Cardiac septum (tissue), 1 donor: ENCODE measurements at places on chromosomes 2 and 18.

- DNase-seq = peak; percentile 85
Measured at GRCh38 chr18:49021433-49022129, 70.8 kb upstream of the SMAD7 start.

- no peak for DNase-seq
Measured at GRCh38 chr2:74824679-74825078, 9.2 kb upstream of the HK2 start.

DNA sequence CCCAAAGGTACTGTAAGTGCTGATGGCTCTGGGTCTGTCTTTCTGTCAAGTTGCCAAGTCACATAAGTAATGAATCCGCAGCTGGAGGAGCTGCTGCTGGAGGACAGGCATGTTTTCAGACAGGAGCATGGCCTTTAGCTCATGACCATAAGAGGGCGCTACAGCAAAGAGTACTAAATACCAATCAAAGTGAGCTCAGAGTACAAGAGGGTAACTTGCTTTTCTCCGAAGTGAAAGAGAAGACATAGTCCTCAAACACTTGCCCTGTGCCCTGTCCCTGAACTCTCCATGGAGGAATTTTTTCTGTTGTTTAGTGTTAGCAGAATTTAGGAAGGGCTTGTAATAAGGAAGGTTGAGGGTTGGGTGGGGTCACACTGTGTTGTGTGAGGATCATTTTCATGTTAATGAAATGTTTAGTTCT is 58.0 kb upstream of the EML6 start:
- no peak for DNase-seq

- no peak for DNase-seq
Measured at GRCh38 chr2:58033530-58033929, 13.1 kb upstream of the VRK2 start.

GRCh38 chr18:13563390-13563805 is 163.0 kb downstream of the FAM210A start:
- no peak for DNase-seq

- DNase-seq = no peak
Measured at GRCh38 chr2:181121996-181122395, 141.6 kb downstream of the UBE2E3 start.

- peak; percentile 75 for DNase-seq
Measured at GRCh38 chr2:235940330-235940729, 227.9 kb downstream of the GBX2 start.

DNA sequence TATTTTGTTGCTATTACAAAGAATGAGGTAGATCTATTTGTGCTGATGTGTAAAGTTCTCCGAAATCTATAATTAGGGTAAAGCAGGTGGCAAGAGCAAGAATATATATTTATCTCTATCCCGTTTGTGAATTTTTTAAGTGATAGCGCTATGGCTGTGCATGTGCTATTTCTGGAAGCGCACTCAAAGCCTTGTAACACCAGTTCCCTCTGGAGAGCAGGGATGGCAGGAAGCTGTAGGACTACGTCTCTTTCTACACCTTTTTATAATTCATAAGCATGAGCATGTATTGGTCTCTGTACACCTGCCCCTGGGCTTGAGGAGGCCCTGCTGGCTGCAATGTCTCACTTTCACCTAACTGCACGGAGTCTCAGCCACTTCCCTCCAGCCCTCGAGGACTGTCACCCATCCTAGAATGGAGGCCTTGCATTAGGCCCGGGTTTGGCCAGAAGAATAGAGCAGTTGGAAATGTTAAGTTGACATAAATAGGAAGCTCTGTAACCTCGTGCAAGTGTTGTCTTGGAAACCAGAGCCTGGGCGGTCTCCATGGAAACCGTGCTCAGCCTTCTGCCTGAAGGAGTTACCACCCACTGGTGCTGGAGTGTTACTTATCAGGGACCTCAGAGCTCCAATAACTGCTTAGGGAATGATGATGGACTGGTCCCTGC is 20.9 kb downstream of the ITM2C start:
- DNase-seq = no peak

GRCh38 chr2:64681479-64681967 is 27.8 kb upstream of the SERTAD2 start:
- DNase-seq = no peak

DNA sequence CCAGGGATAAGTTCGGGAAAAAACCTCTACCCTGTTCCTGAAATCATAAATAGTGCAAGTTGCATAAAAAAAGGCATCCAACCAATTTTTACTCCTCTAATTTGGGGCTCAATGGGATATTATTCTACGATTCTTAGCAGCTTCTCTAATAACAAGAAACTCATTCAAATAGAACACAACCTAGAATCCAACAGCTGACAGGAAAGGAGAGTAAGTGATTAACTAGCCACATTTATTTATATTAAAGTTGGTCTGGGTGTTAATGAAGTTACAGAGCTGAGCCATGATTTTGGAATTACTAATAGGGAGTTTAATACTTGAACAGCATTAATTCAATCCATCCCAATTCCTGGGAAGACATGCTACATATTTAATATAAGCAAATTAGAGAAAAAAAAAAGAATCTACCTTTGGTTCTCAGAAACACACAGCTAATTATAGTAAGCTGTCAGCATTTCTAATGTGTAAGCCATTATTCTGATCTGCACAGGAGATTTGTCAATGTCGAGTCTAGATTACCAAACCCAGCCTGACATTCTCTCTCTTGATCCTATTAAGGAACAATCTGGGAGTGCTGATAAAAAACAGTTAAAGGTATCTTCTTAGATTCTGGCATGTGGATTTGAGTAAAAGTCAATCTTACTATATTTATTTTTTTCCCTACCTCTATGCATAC is 267.7 kb downstream of the NBAS start:
- no peak for DNase-seq

GRCh38 chr18:64639536-64639935 is 490.6 kb upstream of the LINC00305 start:
- DNase-seq = no peak

- DNase-seq = no peak
Measured at GRCh38 chr2:156784020-156784701, 348.0 kb downstream of the GPD2 start.

- no peak for DNase-seq
Measured at GRCh38 chr2:175435012-175435411, 253.5 kb upstream of the ATP5MC3 start.

GRCh38 chr2:144281476-144281875 is 238.4 kb downstream of the ZEB2 start:
- DNase-seq = no peak

DNA sequence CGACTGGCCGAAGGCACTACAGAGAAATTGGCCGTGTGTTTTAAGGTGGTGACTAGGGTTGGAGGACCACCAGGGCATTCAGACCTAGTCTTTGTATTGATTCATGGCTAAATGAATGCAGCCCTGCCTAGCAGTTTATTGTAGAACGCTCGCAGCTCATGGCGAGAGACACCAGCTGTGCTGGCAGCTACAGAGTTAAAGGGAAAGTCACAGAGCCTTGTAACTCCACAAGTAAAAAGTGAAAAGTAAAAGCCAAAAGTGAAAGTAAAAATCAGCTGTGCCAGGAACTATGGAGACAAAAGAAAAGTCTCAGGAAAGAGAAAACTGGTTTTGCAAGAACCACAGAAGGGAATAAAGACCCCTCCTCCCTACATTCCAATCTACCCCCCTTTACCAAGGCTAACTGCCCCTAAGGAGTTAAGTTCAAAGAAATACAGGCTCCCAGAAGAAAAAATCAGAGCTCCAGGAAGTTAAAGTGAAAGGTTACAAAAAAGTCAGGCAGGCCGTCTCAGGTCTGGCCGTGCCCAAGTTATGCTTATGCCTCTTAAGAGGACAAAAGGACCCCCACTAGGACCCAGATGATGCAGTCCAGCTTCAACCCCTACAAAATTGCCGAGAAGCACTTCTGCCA is 46.4 kb upstream of the SELENOI start:
- no peak for DNase-seq

- no peak for DNase-seq
Measured at GRCh38 chr2:101828257-101828656, 130.8 kb downstream of the MAP4K4 start.

DNA sequence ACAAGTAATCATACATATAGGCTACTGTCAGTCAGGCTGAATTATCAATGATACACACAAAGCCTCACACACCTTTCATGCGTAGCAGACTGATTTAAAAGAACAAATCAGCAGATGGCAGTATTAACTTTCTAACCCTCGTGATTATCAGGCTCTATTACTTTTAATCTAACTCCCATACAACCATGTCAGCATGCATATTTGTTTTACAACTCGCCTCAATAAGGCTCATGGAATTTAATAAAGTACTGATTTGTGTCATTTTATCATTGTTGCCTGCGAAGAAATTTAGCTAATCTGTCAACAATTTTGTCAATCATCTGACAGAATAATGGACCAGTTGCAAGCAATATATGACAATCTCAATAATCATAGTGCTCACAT is 82.8 kb downstream of the SLC25A12 start:
- DNase-seq = no peak

GRCh38 chr2:113390124-113390849 is 47.2 kb upstream of the ZNG1B start:
- no peak for DNase-seq

GRCh38 chr18:9101730-9102507 is 580 bp upstream of the NDUFV2 start:
- no peak for DNase-seq

- DNase-seq = no peak
Measured at GRCh38 chr2:239476757-239477585, 76.2 kb upstream of the HDAC4 start.

DNA sequence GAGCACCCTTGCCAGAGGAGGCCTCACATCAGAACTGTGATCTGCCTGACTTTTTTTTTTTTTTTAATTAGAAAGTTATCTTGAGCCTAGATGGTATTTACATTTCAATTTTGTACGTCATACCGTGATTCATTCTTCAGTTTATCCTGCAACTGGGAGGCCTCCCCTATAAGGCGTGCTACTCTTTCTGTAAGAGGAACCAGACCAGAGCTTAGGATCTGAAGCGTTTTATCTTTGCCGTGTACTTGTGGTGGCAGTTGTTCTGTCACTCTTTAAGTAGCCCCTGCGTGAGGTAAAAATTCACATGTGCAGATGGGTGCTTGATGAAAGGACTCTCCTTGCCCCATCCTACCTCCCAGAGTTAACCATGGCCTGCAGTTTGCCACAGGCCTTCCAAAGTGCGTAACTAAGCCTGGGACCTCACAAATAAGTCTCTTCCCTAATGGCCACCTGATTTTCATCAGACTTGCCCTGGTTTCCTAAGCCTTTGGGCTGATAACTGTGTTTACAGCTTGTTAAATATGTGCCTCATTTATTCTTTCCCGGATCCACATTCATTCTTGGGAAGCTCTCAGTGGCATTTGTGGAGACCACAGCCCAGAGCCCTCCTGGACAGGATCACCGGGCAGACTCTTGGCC is 96.0 kb downstream of the MTCL1 start:
- peak; percentile 65 for DNase-seq

DNA sequence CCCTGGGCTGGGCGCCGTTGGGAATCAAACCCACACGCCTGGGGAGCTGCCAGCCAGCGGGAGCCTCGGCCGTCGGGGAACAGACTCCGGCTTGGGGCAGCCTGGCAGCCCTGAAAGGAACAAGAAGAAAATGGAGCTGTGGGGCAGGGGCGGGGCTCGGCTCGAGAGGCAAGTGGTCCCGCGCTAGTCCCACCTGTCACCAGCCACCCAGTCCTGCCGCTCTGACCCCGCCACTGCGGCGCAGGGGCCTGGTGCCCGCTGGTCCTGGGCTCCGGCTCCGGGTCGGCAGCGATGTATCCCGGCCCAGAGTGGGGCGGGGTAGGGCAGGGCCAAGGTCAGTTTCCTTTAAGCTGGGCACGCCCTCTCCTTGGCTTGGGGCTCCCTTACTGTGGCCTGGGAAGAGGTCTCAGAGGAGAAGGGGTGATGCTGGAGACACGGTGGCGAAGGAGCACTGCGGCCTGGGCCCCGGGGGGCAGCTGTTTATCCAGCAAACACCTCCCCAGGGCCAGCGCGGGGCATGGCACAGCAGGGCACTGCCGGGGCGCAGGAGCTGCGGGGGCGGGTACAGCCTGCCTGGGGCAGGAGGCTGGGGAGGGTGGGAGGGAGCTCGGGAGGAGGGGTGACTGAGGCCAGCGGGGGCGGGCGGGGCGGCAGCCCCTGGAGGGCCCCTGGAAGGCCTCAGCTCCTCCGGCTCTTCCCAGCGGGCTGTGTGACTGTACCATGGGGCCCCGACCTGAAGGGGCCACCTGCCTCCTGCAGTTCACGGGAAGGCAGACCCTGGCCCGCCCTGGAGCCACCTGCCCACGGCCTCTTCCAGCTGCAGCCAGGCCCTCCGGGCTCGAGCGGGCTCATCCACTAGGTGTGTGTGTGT is 15.6 kb downstream of the ODC1 start:
- no peak for DNase-seq

GRCh38 chr2:58762176-58762781 is 521.2 kb upstream of the FANCL start:
- DNase-seq = no peak

DNA sequence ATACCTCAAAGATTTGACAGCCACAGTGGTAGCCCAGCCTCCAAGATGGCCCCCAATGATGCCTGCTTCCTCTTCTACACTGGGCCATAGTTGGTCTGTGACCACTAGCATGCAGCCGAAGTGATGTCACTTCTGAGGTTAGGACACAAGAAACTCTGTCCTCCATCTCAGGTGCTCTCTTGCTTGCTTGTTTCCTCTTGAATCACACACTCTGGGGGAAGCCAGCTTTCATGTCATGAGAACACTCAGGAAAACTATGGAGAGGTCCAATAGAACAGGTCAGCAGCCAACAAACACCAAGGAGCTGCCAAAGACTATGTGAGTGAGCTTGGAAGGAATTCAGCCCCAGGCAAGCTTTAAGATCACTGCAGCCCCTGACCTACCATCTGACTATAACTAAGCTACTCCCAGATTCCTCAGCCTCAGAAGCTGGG is 3.3 kb upstream of the ADAM17 start:
- no peak for DNase-seq
